ENCODE measurements at places on chromosomes 4 and X.
A peak's percentile ranks its signal among the peaks of the same experiment; 100 is the strongest.

- no peak overlapping the region for H3K27ac ChIP-seq
- H3K4me3 ChIP-seq, result no peak overlapping the region
- no peaks in the 10 kb centered on the region for H3K36me3 ChIP-seq
- H3K4me1 ChIP-seq, result no peaks in the 10 kb centered on the region
These were observed 28.6 kb downstream of the GPC3 start for GRCh38 chrX:133956570-133957340.

DNA sequence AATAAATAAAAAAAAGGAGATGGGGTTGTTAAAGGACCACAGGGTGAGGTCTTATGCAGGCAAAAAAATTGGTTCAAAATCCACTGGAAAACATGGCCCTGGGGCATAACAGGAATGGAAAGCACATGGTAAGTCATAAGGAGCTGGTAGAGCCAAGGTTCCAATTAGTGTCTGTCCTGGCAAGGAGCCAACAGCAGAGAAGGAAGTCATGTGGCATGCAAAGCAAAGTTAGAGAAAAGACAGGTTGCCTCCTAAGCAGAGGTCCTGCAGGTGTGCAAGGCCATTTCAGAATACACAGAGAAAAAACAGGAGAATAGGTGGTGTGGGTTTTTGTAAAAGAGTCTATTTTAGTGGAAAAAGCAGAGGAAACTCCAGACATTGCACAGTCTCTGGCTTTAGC, 1881.7 kb downstream of the ARAP2 start:
- no peaks in the 10 kb centered on the region for H3K27me3 ChIP-seq
- no peaks in the 10 kb centered on the region for H3K36me3 ChIP-seq
- no peak overlapping the region for H3K4me3 ChIP-seq
- H3K27ac ChIP-seq, result no peak overlapping the region
- no peak for DNase-seq

DNA sequence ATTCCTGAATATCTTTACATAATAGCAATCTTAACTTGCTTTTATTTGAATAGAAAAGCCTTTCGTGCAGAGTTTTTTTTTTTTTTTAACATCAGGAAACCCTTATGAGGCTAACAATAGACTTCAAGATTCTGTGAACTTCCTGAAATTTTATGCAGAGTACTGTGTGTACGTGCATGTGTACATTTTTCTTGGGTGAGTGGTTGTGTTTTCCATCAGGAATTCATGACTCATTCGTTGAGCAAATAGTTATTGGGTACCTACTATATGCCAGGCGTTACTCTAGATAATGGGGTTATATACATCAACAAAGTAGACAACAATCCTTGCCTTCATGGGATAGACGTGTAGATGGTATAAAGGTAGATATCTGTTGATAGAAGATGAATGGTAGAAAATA, 59.1 kb downstream of the MRPL1 start:
- peak overlapping the region; percentile 46 for H3K27ac ChIP-seq
- no peaks in the 10 kb centered on the region for H3K4me1 ChIP-seq
- no peak overlapping the region for H3K4me3 ChIP-seq
- H3K27me3 ChIP-seq, result no peaks in the 10 kb centered on the region
- no peaks in the 10 kb centered on the region for H3K36me3 ChIP-seq

GRCh38 chrX:141947350-141947749, 43.7 kb downstream of the MAGEC1 start:
- H3K27me3 ChIP-seq, result no peaks in the 10 kb centered on the region
- no peaks in the 10 kb centered on the region for H3K4me1 ChIP-seq
- DNase-seq, result no peak
- H3K4me3 ChIP-seq, result no peak overlapping the region

GRCh38 chrX:40933706-40934425, 151.4 kb upstream of the USP9X start:
- H3K4me1 ChIP-seq, result no peaks in the 10 kb centered on the region
- no peaks in the 10 kb centered on the region for H3K36me3 ChIP-seq
- H3K27me3 ChIP-seq, result no peaks in the 10 kb centered on the region
- H3K27ac ChIP-seq, result peak overlapping the region; percentile 39

GRCh38 chrX:8868070-8868773, 67.0 kb upstream of the FAM9A start:
- H3K4me1 ChIP-seq, result no peaks in the 10 kb centered on the region
- no peak overlapping the region for H3K4me3 ChIP-seq
- no peaks in the 10 kb centered on the region for H3K27me3 ChIP-seq
- no peak overlapping the region for H3K27ac ChIP-seq
- H3K36me3 ChIP-seq, result no peaks in the 10 kb centered on the region
- no peak for DNase-seq

GRCh38 chr4:12875640-12876243, 608.4 kb downstream of the RAB28 start:
- H3K27ac ChIP-seq, result no peak overlapping the region
- no peaks in the 10 kb centered on the region for H3K4me1 ChIP-seq
- H3K4me3 ChIP-seq, result no peak overlapping the region
- H3K27me3 ChIP-seq, result no peaks in the 10 kb centered on the region
- H3K36me3 ChIP-seq, result no peaks in the 10 kb centered on the region

DNA sequence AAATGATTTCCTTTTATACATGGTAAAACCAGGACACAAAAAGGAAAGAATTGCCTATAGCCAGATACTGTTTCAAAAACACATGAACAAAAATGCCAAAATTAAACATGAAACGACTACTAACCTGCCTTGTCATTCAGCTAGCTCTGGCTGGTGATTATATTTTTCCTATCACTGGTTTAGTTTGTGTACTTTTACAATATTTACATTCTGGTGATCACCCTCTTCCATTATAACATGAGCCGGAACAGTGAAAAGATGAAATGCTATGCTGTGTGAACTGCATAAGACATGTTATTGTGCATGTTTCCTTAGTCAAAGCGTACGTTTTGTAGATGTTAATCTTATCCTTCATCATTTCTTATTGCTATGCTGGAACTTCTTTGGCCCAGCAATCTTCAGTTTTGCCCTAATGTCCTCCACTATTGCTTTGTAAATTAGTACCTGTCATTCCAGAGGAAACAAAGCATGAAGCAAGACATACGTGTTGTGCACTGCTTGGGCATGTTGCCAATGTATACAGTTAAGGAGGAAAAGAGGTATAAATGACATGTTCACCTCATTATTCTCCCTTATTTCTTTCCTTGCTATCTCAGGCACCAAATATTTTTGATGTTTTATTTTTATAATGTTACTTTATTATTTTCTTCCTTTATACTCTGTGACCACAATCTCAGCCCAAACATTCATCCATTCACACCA, 386.3 kb downstream of the ARHGAP24 start:
- H3K27ac ChIP-seq, result no peak overlapping the region
- no peaks in the 10 kb centered on the region for H3K27me3 ChIP-seq
- H3K4me1 ChIP-seq, result no peaks in the 10 kb centered on the region
- H3K36me3 ChIP-seq, result no peaks in the 10 kb centered on the region

DNA sequence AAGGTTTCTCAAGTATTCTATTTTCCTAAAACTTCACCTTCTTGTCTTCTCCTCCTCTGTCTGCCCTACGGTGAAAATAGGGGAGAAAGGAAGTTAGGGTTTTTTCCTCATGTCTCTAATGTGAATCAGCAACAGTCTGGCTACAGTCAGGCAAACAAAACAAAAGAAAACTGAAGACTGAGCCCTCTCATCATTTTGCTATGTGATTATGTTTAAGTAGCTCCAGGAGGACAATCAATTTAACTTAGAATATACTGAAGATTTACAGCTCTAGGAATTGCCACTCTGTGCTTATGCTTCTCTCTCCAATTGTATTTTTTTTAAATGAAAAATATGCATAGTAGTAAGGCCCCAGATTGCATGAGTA, 316.2 kb downstream of the GPAT3 start:
- no peak for DNase-seq
- H3K27me3 ChIP-seq, result no peaks in the 10 kb centered on the region
- H3K4me1 ChIP-seq, result no peaks in the 10 kb centered on the region
- H3K4me3 ChIP-seq, result no peak overlapping the region
- H3K36me3 ChIP-seq, result no peaks in the 10 kb centered on the region

GRCh38 chrX:129980001-129980401, 2.4 kb upstream of the BCORL1 start:
- no peaks in the 10 kb centered on the region for H3K27me3 ChIP-seq
- no peak for DNase-seq
- peak overlapping the region; percentile 67 for H3K27ac ChIP-seq
- H3K4me1 ChIP-seq, result no peaks in the 10 kb centered on the region

GRCh38 chr4:101337688-101338087, 9.6 kb downstream of the PPP3CA start:
- peaks cover 12% of the 10 kb centered on the region for H3K4me1 ChIP-seq
- no peak for DNase-seq
- H3K27ac ChIP-seq, result no peak overlapping the region
- H3K27me3 ChIP-seq, result no peaks in the 10 kb centered on the region
- H3K4me3 ChIP-seq, result no peak overlapping the region

- DNase-seq, result no peak
- H3K27ac ChIP-seq, result no peak overlapping the region
- no peaks in the 10 kb centered on the region for H3K4me1 ChIP-seq
These were observed 23.3 kb downstream of the PHOX2B start for GRCh38 chr4:41725254-41725653.

- H3K36me3 ChIP-seq, result peaks cover 4% of the 10 kb centered on the region
- H3K27ac ChIP-seq, result no peak overlapping the region
- H3K4me3 ChIP-seq, result no peak overlapping the region
- H3K4me1 ChIP-seq, result no peaks in the 10 kb centered on the region
These were observed 39.6 kb downstream of the RUFY3 start for GRCh38 chr4:70761276-70761816.

DNA sequence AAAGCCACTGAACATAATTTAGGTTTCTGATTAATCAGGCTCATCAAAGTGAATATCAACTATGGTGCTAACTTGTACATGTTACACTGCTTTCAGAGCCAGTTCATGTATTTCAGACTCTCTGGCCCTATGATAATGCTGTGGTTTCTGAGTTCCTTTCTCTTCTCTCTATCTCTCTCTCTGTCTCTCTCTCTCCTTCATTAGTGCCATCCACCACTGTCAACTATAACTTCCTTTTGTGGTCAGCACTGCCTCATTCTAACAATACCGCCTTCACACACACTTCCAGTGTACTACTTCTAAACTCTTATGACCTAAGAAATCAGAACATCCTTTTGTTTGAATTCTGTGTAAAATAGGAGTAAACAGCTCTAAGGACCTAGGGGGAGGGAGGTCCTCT, 907.1 kb downstream of the RPA4 start:
- H3K4me3 ChIP-seq, result no peak overlapping the region
- H3K4me1 ChIP-seq, result no peaks in the 10 kb centered on the region
- no peak for DNase-seq
- no peaks in the 10 kb centered on the region for H3K27me3 ChIP-seq
- no peak overlapping the region for H3K27ac ChIP-seq

- H3K4me1 ChIP-seq, result peaks cover 6% of the 10 kb centered on the region
- no peak for DNase-seq
- no peaks in the 10 kb centered on the region for H3K27me3 ChIP-seq
- no peaks in the 10 kb centered on the region for H3K36me3 ChIP-seq
- no peak overlapping the region for H3K4me3 ChIP-seq
- H3K27ac ChIP-seq, result no peak overlapping the region
These were observed 76.8 kb downstream of the LNX1 start for GRCh38 chr4:53514509-53514908.

DNA sequence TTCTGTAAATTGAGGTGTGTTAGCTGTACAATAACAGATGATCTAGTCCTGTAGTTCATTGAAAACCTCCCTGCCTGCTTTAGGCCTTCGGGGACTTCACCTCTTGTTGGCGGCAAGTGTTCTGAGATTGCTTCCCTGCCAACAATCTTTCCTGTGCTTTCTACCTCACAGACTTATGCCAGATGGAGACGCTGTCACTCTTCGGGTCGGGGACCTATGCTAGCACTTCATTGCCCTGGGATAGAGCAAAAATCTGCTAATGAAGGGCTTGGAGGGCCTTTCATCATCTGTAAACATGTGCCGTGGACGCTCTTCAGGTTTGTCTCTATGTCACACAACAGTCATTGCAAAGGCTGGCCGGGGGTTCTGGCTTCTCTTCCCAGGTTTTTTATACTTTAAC, 4.7 kb upstream of the PDLIM3 start:
- H3K4me3 ChIP-seq, result no peak overlapping the region
- no peaks in the 10 kb centered on the region for H3K36me3 ChIP-seq
- H3K27me3 ChIP-seq, result no peaks in the 10 kb centered on the region

- no peak for DNase-seq
- H3K27ac ChIP-seq, result no peak overlapping the region
- no peak overlapping the region for H3K4me3 ChIP-seq
These were observed 17.8 kb upstream of the CPEB2 start for GRCh38 chr4:14984448-14984847.

GRCh38 chr4:52842792-52843191, 19.3 kb upstream of the RASL11B start:
- no peaks in the 10 kb centered on the region for H3K27me3 ChIP-seq
- H3K4me3 ChIP-seq, result no peak overlapping the region
- H3K27ac ChIP-seq, result no peak overlapping the region
- no peaks in the 10 kb centered on the region for H3K36me3 ChIP-seq
- DNase-seq, result no peak

DNA sequence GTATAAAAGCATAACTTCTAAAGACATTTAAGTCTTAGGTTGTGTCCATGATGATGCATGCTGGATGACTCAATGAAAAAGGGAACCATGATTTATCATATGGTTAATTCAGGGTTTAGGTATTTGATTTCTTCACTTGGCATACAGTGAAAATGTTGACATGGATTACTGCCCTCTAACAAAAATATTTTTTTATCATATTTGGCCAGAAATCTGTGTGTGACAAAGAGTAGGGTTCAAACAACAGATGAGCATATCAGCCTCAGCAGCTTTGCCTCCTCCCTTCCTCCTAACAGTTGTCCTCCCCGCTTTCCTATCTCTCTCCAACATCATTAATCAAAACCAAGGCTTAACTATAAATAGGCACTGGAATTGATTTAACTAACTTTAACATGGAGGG, 46.3 kb downstream of the ARHGAP6 start:
- H3K4me3 ChIP-seq, result no peak overlapping the region
- H3K27ac ChIP-seq, result no peak overlapping the region
- DNase-seq, result no peak
- H3K4me1 ChIP-seq, result no peaks in the 10 kb centered on the region
- H3K36me3 ChIP-seq, result no peaks in the 10 kb centered on the region
- H3K27me3 ChIP-seq, result no peaks in the 10 kb centered on the region

DNA sequence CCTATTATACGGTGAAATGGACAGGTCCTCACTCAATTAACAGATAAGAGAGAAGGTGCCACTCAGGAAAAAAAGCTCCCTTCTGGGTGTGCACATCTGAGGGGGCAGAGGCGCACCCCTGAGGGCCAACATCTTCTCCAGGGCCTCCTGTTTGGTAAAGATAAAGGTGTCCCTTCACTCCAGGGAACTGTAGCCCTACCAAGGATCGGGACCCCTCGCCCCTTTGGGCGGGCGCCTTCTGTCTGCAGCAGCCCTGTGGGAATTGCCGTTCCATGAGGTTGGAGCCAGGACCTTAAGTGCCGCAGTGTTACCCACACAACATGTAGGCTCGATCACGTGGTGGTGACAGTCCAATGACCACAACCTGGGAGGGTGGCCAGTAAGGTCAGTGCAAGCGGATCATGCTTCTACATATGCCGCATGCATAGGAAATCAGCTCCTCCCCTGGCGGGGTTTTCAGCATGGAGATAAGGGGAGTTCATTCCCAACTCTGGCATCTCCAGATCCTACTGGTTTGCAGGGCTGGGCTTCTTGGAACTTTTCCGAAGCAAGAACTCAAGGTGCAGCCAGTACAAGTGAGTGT, 253.3 kb downstream of the EVC2 start:
- no peaks in the 10 kb centered on the region for H3K27me3 ChIP-seq
- H3K4me1 ChIP-seq, result no peaks in the 10 kb centered on the region
- H3K27ac ChIP-seq, result no peak overlapping the region
